A549 treated with CORT108297 at 1 μM for 4 hours (cell line): ENCODE measurements at places on chromosomes 2 and 18. TPM values are rescaled to one million over a fixed set of nuclear protein-coding genes. Genes with fewer than 3 reads are reported as not detected.

Gene LRRTM1
- not detected in 5 replicates for total RNA-seq

Gene CYB5A
- total RNA-seq: 118 to 134 TPM (median 124 TPM) in 5 replicates

Gene DNAJC10
- 55.3 to 75.5 TPM (median 68.9 TPM) in 5 replicates for total RNA-seq

Gene SLC19A3
- total RNA-seq: 2.4 to 3.5 TPM (median 2.6 TPM) in 5 replicates

Gene CSRNP3
- total RNA-seq: not detected in 5 replicates

Gene MALL
- 134 to 158 TPM (median 138 TPM) in 5 replicates for total RNA-seq

Gene TMEM247
- total RNA-seq: not detected in 5 replicates

Gene CAVIN2
- total RNA-seq: 13.6 to 23.4 TPM (median 21.6 TPM) in 5 replicates

Gene IL1F10
- total RNA-seq: not detected in 5 replicates
